Calu3 (cell line): ENCODE measurements at places on chromosomes 2 and 18.

DNA sequence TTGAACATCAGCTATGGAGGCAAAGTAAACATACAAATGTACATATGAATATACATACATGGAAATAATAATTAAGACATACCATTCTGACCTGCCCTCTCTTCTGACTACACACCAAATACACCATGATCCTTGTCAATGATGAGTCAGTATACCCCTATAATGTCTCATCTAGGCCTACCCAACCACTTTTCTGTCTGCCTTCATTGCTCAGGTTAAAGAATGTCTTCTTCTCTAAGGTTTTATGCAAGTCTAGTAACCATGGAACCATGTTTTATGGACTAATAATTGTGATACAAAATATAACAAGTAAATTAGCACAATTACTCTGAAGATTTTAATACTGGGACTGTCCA lies 128.7 kb downstream of the NCKAP5 start:
- DNase-seq = no peak

GRCh38 chr18:36578871-36579710 lies 249.7 kb downstream of the TPGS2 start:
- no peak for DNase-seq

DNA sequence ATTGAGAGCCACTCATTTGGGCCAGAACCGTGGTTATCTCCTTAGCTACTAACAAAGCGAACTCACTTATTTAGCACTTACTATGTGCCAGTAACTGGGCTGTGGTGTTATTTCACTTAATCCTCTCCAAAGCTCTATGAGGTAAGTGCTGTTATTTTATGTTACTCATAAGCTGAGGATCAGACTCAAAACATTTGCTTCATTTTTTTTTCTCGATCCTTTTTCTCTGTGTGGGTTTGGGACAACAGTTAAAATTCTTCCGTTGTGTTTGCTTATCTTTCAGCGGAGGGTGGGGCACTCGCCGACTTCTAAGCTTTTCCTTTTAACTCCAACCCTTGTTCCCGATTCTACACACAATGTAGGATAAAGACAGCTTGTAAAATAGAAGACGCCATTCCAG lies 52.8 kb downstream of the TMEM178A start:
- no peak for DNase-seq

GRCh38 chr2:116733699-116734098 lies 1080.8 kb upstream of the DDX18 start:
- no peak for DNase-seq

DNA sequence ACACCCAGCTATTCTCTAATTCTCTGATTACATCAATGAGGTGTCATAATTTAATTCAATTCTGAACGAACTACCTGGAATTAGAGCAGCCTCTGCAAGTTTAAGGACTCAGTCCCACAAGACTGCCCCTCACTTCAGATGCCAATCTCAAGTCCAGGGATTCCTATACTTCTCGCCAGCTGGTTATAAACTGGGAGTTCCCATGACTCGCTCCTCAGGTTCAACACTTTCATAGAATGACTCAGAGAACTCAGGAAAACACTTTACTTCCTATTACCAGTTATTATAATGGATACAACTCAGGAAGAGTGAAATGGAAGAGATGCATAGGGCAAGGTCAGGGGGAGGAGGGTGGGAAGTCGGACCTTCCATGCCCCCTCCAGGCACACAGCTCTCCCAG lies 112.3 kb upstream of the ATP5MC3 start:
- no peak for DNase-seq

DNA sequence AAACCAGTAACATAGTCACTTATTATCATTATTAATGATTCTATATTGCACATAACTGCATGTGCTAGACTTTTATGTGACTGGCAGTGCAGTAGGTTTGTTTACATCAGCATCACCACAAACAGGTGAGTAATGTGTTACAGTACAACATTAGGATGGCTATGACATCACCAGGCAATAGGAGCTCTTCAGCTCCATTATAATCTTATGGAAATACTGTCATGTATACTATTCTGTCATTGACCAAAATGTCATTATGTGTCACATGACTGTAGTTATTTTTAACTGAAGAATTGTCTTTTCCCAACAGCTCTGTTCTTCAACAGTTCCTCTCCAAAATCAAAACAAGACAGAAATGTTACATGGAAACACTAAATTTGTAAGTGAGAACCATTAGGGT lies 96.3 kb downstream of the C18orf54 start:
- no peak for DNase-seq

GRCh38 chr2:7209757-7210555 lies 292.7 kb downstream of the RNF144A start:
- no peak for DNase-seq

DNA sequence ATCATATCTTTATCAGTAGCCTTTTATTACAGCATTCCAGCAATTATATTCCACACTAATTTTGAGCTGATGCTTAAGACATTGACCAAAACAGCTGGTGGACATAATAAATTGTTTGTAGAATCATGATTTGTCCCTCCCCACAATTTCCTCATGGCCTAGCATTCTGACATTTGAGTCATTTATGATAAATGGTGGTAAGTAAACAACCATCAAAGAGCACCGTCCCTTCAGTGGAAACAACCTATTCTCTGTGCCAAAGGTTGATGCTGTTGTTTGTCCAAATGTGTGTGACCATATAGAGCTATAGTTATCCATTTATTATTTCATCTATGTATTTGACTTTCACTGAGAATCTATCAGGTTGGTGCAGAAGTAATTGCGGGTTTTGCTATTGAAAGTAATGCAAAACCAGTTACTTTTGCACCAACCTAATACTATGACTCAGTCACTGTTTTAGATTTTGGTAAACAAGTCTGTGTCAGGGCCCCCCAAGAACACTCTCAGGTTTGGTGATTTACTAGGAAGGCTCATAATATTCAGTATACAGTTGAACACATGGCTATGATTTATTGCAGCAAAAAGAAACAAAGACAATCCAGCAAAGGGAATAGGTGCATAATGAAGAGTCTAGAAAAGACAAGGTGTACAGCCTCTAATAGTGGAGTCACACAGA lies 608.7 kb upstream of the REG3G start:
- no peak for DNase-seq

DNA sequence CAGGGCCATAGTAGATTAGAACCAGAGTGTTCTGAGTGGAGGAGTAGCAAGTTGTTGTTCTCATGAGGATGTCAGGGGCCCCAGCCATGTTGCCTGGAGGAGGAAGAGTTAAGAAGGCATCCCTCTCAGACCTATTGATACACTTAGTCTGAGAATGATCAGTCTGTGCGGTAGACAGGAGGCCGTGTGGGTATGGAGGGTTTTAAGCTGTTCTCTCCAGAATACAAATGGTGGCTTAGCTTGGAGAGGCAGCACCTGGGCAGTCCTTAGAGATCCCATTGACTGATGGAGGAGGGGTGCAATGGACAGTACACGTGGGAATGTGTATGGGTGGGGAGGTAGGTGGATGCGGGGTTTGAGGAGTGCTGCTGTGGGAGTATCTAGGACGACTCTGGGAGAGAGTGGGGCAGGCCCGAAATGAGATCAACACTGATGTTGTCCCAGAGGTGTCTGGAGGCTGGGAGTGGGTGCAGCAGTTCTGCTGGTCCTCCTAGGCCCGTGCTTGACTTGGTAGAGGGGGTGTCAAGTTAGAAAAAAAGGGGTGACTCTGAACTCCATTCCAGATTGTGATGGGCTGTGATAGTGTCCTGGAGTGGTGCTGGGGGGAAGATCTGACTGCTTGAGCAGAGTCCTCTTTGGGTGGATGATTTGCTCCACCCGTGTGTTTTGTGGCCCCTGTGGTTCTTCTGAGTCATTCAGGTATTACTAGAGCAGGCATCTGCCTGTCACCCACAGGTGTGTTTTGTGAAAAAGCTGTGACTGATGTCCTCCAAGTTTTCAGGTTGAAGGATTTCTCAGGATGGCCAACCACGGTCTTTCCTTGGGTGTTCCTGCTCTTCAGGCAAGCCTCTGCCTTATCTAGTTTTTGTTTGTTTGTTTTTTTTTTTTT lies 44.7 kb downstream of the C2orf42 start:
- DNase-seq = no peak
